ENCODE measurements at places on chromosomes 1 and 21.

- H3K4me3 ChIP-seq = no peak overlapping the region
- H3K27me3 ChIP-seq = no peaks in the 10 kb centered on the region
- no peaks in the 10 kb centered on the region for H3K36me3 ChIP-seq
- H3K4me1 ChIP-seq = no peaks in the 10 kb centered on the region
- H3K27ac ChIP-seq = no peak overlapping the region
Measured at GRCh38 chr1:228927946-228928898, 192.9 kb downstream of the RHOU start.

GRCh38 chr1:5945445-5945844 is 46.8 kb downstream of the NPHP4 start:
- peaks cover 5% of the 10 kb centered on the region for H3K4me1 ChIP-seq
- H3K27ac ChIP-seq = no peak overlapping the region
- no peak for DNase-seq
- no peak overlapping the region for H3K4me3 ChIP-seq

DNA sequence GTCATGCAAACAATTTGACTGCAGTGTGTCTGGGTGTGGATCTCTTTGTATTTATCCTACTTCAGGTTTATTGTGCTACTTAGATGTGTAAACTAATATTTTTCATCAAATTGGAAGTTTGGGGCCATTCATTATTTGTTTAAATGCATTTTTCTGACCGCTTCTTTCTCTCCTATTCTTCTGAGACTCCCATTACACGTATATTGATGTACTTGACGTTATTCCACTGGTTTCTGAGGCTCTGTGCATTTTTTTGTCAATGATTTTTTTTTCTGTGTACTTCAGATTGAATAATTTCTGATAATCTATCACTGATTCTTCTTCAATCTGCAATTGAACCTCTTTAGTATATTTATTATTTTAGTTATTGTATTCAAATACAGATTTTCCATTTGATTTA is 276.8 kb downstream of the RYR2 start:
- H3K27ac ChIP-seq = no peak overlapping the region
- no peak overlapping the region for H3K4me3 ChIP-seq
- no peaks in the 10 kb centered on the region for H3K27me3 ChIP-seq
- H3K36me3 ChIP-seq = no peaks in the 10 kb centered on the region
- no peaks in the 10 kb centered on the region for H3K4me1 ChIP-seq

- H3K36me3 ChIP-seq = no peaks in the 10 kb centered on the region
- H3K4me1 ChIP-seq = peaks cover 4% of the 10 kb centered on the region
- no peak overlapping the region for H3K4me3 ChIP-seq
Measured at GRCh38 chr1:52665006-52665941, 32.3 kb downstream of the SHISAL2A start.

All from SK-N-SH (cell line).